ENCODE measurements at places on chromosomes 1 and 21.
A peak's percentile ranks its signal among the peaks of the same experiment; 100 is the strongest.

DNA sequence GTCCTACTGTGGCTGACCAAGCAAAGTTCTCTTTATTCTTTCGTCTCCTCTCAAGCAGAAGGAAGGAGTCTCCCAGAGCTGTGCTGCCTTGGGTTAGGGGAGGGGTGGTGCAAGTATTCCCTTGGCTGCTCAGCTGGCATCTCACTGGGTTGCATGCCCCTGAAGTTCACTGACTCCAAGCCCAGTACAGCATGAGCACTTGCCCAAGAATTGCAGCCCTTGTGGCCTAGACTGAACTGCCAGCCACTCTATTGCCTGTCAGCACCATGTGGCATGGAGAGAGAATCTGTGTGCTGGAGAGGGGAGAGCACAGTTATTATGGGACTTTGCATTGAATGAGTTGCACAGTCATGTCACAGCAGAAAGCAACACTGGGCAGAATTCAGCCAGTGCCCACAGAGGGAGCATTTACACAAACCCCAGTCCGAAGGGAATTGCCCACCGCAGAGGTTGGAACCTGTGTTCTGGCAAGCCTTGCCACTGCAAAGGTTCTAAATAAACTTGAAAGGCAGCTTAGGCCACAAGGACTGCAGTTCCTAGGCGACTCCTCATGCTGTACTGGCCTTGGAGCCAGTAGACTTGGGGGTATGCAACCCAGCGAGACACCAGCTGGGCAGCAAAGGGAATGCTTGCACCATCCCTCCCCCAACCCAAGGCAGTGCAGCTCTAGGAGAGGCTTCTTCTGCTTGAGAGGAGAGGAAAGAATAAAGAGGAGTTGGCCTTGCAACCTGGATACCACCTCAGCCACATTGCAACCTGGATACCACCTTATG, 28.8 kb downstream of the DR1 start:
- no peak for DNase-seq

- DNase-seq = peak; percentile 33
Measured at GRCh38 chr1:31412732-31413404, at the start of gene SERINC2. Gene SERINC2 (plus strand): TSS chr1:31413213. CDS start chr1:31413266, 53 bp downstream.

- peak; percentile 93 for DNase-seq
Measured at GRCh38 chr1:157045250-157046218, at the start of gene ARHGEF11. Gene ARHGEF11 (minus strand): TSS chr1:157045742. CDS start chr1:157044330, 1,412 bp downstream.

- no peak for DNase-seq
Measured at GRCh38 chr1:65921446-65921845, 128.8 kb downstream of the PDE4B start.

GRCh38 chr1:205444931-205445645, 10.8 kb downstream of the BLACAT1 start:
- peak; percentile 71 for DNase-seq

- DNase-seq = peak; percentile 89
Measured at GRCh38 chr1:225652729-225653462, at the start of gene ENAH. Gene ENAH (minus strand): TSS chr1:225653123. CDS start chr1:225652690, 433 bp downstream.

DNA sequence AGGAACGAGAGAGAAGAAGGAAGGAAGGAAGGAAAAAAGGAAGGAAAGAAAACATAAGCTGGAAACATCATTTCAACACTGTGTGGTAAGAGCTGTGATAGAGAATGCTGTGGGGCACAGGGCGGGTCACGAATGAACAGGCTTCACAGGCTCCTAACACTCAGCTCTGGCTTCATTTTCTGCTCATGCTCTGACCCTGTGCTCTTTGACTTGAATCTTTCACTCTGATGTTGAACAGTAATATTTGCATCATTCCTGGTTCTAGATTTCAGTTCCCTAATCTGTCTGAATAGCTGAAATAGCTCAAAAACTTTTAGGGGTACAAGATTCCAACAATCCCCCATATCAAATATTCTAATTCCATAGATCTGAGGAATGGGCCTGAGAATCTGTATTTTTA, 207.3 kb downstream of the LHX8 start:
- DNase-seq = no peak

DNA sequence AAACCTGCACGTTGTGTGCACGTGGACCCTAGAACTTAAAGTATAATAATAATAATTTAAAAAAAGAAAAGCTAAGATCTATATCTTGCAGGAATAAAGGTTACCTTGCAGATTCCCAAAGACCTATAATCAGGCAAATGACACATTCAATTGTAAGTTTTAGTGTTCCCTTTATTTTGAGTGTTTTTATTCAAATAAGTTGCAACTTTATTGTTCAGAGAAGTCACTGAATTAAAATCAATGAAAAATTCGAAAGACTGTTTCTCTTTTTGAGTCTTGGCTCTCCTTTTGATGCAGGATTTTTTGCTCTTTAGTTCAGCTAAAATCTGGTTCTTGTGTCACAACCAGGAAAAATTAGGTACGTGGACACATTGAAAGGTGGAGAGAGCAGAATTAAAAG, 27.8 kb upstream of the TNFSF4 start:
- DNase-seq = no peak

GRCh38 chr1:79777481-79778219, 771.1 kb upstream of the ADGRL4 start:
- no peak for DNase-seq

DNA sequence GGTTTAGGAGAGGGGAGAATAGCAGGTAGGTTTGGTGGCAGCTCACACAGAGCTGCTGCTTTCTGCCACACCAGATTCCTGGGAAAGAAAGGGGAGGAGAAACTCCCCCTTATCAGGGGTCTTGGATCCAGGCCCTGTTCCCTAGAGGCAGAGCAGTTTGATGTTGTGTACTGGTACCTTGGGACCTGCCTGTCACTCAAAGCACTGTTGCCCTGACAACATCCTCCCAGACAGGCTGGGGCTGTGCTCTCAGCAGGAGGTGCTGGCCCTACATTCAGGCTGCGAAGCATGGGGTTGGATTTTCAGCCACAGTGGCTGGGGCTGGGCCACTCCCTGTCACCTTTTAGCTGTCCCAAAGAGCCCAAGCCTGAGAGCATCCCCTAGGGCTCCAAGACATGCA, 188.0 kb downstream of the GRIK3 start:
- no peak for DNase-seq

GRCh38 chr1:84892705-84893618, at the start of gene LPAR3:
Gene LPAR3 (minus strand): TSS chr1:84893206. CDS start chr1:84866120, 27,086 bp downstream.
- peak; percentile 66 for DNase-seq

GRCh38 chr1:109498161-109498801, 4.4 kb downstream of the CYB561D1 start:
- DNase-seq = peak; percentile 21

DNA sequence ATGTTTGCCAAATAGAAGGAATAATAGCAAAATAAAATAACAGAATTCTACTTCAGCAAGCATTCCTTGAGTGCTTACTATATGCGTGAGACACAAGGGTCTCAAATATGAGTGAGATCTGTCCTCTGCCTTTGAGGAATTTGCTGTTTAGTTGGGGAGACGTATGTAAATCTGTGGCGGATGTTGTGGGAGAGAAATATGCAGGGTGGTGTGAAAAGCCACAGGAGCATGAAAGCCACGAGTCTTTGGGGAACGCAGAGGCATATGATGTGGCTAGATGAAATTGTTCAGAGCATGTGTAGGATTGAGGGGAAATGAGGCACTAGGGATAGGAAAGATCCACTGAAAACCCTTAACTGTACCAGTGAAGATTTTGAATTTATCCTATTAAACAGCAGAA, 244.4 kb downstream of the PBX1 start:
- DNase-seq = no peak

DNA sequence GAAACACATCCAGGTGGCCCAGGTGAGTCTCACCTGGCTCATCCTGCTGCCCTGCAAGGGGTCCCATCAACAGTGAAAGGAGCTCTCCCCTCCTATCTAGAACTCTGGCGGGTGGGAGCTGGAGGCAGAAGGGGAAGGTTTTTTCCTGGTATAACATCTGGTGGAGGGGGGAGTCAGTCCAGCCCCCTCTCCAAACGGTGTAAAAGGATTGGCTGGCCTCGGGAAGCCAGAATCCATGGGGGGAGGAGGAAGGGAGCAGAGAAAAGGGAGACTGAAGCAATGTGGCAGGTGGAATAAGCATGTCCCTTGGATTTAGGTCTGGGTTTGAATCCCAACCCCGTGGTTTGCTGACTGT, 1.2 kb upstream of the CAMK2N1 start:
- DNase-seq = no peak

GRCh38 chr1:62514746-62515423, 78.0 kb downstream of the USP1 start:
- DNase-seq = no peak

- DNase-seq = no peak
Measured at GRCh38 chr1:242764161-242764560, 239.7 kb upstream of the PLD5 start.

- no peak for DNase-seq
Measured at GRCh38 chr1:195520757-195521156, 1087.5 kb downstream of the KCNT2 start.

DNA sequence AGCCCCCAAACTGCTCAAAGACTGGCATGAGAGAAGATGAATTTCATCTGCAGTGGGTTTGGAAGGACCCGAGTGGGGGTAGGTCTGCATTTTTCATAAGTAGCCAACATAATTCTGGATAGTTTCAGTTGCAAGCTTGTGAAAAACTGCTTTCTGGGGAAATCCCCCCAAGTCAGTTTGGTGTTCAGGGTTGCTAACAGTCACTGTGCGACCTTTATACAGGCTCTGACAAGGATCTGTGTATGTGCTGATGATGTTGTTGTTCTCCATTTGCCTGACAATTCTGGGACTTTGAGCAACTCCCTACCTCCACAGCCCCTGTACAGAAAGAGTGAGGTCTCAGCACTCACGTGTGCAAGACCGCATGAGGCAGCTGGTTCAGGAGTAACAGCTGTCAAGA, 87.9 kb downstream of the SUSD4 start:
- no peak for DNase-seq

DNA sequence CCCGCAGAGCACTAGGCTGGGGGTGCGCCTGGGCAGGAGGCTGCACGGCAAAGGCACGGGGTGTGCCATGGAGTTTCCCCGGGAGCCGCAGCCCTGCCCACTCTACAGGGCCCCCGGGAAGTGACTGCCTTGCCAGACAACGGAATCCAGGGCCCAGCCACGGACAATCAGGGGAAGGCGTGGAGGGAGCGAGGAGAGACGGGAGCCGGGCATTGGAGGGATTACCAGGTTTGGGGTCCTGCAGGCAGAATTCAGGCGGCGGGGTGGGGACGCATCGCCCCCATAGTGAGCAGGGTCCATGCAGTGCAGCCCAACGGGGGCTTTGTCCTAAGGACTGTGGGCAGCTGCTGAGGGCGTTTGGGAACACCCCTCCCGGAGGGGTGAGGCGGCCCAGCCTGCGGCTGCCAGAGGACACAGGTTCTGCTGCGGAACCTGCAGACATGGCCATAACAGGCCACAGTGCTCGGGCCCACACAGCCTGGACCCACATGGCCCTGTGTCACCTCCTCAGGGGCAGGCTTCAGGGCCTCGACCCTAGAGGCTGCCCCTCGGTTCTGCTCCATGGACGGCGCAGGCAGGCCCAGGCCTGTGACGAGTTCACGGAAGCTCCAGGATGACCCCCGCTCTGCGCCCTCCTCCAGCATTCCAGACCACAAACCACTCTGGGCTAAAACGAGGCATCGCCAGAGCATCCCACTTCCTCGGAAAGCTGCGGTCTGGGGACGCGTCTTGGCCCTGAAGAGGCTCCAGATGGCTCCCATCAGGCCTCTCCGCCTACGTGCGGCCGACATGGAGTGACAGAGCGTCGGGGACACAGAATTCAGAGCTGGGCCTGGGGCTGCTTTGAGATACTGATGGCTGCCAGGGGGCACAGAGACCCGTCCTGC, 54.5 kb downstream of the COL6A1 start:
- DNase-seq = peak; percentile 95

GRCh38 chr1:157862114-157863070, 20.8 kb upstream of the CD5L start:
- no peak for DNase-seq

DNA sequence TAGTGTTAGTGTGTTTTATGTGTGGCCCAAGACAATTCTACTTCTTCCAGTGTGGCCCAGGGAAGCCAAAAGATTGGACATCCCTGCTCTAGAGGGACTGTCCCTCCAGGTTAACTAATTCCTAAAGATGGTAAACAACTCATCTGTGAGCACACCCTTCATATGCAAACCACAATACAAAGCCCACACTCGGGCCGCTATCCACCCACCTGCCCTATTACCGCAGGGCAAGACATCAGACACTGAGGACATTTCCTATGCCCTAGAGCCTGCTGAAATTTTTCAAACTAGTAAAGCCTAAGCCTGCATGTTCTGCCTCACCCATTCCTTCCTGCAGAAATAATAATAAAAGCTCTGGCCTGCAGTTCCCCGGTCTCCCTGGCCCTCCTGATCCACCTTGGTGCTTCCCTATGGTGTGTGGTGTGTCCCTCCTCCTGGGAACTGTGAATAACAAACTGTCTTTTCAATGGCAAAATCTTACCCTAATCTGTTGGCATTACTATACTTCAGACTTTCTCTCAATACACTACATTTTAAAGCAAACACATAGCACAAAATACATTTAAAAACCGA, 39.3 kb upstream of the NTPCR start:
- DNase-seq = no peak

DNA sequence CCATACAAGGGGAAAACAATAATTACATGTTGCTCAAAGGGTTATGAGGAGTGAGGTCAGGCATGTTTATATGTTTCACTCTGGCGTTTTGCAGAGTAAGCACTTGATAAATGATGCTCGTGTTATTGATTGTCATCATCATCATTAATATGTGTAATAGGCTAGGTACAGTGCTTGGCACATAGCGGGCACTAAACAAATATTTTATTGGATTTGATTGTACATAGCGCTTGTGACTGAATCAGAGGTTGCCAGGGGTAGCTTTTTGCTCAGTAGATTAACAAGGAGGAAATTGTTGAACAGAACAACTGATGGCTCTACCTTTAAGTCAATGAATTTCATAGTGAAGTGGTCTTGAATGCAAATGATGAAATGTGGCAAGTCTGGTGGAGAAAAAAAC, 91.7 kb downstream of the ROR1 start:
- DNase-seq = no peak

DNA sequence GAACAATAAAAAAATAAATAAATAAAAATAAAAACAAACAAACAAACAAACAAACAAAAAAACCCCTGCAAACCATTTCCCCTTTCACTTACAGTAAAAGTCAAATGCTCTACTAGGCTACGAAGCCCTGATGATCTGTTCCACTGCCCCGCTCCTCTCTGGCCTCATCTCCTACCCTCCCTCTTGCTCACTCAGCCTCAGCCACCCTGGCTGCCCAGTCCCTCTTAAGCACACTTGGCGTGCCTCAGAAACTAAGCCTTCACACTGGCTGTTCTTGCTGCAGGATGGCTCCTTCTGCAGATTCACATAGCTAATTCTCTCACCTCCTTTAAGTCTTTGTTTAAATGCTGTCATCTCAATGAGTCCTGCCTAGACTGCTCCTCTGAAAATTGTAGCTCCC, 30.8 kb upstream of the UHMK1 start:
- DNase-seq = no peak

DNA sequence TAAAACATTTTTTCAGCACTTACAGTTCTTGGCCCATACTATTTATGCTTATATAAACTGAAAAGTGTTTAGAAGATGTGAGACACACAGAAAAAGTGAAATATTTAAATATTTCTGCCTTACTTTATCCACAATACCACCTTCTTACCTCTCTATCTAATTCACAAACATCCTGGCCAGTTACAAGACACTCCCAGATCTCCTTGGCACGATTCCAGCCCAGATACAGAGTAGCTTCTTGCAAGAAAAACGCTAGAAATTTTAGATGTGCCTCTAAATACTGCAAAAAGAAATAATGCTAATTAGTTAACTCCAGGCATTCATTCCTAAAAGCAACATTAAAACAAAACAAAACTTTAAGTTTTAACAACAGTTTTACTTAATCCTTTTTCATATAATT, 68.4 kb downstream of the USP24 start:
- DNase-seq = peak; percentile 22

- no peak for DNase-seq
Measured at GRCh38 chr1:109991400-109991925, 6.9 kb downstream of the AHCYL1 start.

Measured in lung (tissue), 17 donors.